ENCODE measurements at places on chromosomes 7 and 10.

GRCh38 chr7:93015101-93015778 lies 102.5 kb downstream of the SAMD9 start:
- DNase-seq, result no peak

- peak; percentile 20 for DNase-seq
These were observed 76.4 kb downstream of the DOCK4 start for GRCh38 chr7:112129655-112130323.

DNA sequence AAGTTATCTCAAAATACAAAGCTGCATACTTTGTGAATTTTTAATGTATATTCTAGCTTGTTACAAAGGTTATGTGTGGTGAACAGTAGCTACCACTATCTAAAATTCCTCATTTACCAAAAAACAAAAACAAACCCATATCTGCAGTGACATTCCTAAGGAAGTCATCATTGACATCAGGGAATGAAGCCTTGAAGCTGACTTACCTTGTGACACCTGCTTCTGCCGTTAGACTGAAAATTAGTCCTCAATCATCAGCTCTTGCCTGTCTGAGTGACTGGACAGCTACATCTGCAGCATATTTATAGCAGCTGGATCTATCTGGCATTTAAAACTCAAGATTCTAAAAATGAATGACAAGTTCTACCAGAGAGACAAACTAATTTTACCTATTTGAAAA lies 43.2 kb downstream of the COBL start:
- no peak for DNase-seq

- no peak for DNase-seq
These were observed 127.4 kb upstream of the INHBA start for GRCh38 chr7:41830271-41830670.

- DNase-seq, result peak; percentile 95
These were observed 257.2 kb downstream of the KIAA1217 start for GRCh38 chr10:24465891-24466818.

DNA sequence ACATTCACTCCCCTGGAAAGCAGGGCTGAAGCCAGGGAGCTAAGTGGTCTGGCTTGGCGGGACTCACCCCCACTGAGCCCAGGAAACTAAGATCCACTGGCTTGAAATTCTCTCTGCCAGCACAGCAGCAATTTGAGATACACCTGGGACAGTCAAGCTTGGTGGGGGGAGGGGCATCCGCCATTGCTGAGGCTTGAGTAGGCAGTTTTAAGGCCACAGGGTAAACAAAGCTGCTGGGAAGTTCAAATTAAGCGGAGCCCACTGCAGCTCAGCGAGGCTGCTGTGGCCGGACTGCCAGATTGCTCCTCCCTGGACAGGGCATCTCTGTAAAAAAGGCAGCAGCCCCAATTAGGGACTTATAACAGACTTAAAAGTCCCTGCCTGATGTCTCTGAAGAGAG lies 108.2 kb upstream of the FAM13C start:
- no peak for DNase-seq

GRCh38 chr10:124886195-124886594 lies 55.7 kb upstream of the ZRANB1 start:
- DNase-seq, result no peak

DNA sequence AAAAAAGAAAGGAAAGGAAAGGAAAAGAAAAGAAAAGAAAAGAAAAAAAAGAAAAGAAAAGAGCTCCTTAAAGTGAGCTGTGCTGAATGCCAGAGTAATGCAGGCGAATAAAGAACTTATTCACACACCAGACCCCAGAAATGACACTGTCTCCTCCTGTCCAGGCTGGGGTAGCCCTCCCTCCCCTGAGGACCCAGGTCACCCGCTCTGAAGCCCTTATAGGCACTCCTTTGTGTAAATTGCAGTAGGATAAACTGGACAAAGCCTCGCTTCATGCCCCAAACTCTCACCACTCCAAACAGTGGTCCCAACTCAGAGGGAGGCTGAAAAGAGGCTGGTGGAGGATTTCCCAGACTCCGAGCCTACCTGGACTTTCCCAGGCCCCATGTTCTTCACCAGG lies 46.3 kb downstream of the PKD1L1 start:
- DNase-seq, result no peak

DNA sequence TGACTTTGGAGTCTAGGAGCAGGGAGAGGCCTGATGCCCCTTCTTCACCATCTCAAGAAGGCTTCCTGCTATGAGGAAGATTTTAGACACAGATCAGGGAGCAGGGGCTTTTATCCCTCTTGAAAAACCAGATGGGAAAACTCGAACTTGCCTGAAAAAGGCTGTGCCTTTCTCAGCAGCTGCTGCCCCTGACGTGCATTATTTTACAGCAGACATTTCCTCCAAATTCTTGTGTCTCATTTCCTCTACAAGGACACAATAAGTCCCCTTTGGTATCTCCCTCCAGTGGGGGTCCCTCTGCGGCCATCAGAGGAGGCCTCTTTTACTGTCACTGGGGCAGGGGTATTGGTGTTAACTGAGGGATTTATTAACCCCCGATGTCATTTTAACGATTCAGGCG lies 38.0 kb upstream of the AQP1 start:
- DNase-seq, result no peak

- DNase-seq, result no peak
These were observed 9.4 kb upstream of the PFKP start for GRCh38 chr10:3057946-3058345.

GRCh38 chr7:134515569-134516468 lies 11.5 kb upstream of the AKR1B10 start:
- peak; percentile 92 for DNase-seq

GRCh38 chr7:24328894-24329293 lies 44.9 kb downstream of the NPY start:
- no peak for DNase-seq

- DNase-seq, result no peak
These were observed 480.9 kb downstream of the ETV1 start for GRCh38 chr7:13508586-13508985.

DNA sequence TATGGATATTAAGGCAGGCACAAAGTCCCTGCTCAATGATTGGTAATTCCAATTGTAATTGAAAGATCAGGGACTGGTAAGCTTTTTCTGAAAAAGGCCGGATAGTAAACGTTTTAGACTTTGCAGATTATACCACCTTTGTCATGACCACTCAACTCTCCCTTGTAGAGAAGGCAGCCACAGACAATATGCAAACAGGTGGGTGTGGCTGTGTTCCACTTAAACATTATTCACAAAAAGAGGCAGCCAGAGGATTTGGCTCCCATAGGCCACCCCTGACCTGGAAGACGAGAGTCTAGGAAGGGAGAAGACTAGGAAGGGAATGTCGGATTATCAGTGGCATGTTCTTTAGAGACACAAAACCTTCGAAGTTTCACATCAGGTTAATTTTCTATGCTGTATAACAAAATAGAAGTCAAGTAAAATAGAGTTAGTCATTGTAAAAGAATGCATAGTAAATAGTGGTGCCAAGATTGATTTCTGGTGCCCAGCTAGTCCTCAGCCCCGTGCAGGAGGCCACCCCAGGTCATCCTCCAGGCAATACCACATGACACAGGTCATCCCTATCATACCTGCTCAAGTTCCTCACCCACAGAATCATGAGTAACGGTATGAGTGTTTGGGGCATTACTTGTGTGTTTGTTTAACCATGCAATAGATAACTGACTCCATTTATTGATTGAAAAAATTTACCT lies 193.8 kb downstream of the PLPP4 start:
- DNase-seq, result peak; percentile 43

GRCh38 chr10:47092376-47092775 lies 181.1 kb downstream of the PTPN20 start:
- DNase-seq, result no peak

- DNase-seq, result no peak
These were observed 84.1 kb upstream of the PLPP4 start for GRCh38 chr10:120372917-120373316.
